Stimulated activated CD4-positive, alpha-beta T cell treated with anti-CD3 and anti-CD28 coated beads, Interleukin-1b, Interleukin-23, amount 100 ng/mL, for 1 hour (primary cell): ENCODE measurements at places on chromosomes 4 and X.
A peak's percentile ranks its signal among the peaks of the same experiment; 100 is the strongest.

DNA sequence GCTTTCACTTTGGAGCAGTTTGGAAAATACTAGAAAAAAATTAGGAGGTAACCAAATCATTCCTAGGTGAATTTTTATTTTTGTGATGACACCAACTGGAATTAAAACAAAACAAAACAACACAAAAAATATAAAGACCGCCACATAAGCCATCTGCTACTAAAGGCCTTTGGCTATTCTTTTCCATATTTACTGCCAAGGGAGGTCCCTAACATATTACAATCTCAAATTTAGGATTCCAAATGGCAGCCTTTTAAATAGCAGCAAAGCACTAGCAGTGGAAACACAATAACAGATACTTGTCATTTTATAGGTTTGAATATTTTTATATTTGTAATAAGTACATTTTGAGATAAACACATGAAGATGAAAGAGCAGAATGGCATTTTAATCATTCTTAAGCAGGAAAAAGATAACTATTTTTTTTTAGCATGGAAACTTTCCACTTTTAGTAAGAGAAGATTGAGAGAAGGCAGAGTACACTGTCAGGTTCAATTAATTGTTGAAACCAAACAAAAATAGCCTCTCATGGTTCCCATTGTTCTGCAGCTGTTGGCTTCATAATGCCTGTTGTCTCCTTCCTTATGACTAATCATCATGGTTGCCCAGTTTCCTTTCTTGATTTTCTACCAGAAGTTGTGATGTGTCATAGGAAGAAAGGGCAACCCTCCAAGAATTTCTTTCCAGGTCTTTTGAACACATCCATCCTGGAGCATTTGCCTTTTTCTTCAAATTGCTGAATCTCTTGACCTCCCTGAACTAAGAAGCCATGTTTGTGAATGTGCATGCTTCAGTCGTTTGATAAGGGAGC, 219.0 kb upstream of the EMCN start:
- DNase-seq = no peak

- DNase-seq = no peak
Observed at GRCh38 chr4:69054578-69055200, 41.6 kb upstream of the UGT2B7 start.

DNA sequence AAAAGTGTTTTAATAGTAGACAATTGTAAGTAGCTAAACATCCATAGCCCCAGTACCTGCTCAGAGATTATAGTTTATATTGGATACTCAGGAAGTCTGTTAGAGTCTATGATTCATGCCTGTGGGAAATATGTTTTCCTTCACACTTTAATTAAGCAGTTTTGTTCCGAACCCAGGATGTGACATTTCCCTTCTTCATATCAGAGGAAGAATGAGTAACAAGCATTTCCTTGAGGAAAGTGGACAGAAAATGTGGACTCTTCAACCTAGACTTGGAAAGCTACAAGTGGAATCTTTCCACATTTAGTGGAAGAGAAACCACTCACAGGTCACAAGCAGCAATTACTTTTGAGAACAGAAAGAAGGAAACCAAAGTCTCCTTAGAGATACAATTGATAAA, 419.4 kb downstream of the C4orf33 start:
- DNase-seq = no peak

- DNase-seq = no peak
Observed at GRCh38 chr4:1126506-1126905, 13.1 kb upstream of the RNF212 start.

DNA sequence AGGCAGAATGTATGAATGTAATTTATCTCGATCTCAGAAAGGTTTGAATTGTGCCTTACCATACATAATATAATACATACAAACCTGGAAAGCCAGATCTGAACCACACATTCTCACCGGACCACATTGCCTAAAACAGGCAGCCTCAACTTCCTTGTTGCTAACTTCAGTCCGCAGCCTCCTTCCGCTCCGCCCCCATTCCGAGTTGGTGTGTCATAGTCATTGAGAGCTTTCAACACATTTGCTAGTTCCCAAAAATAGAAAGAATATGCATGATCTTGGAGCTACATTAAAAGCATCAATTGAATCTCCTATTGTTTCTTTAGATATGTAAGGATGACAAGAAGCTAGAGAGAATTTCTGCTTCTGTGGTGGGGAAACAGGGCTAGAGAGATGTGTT, 127.2 kb downstream of the ARHGEF9 start:
- DNase-seq = no peak

- DNase-seq = peak; percentile 5
Observed at GRCh38 chrX:120365320-120365719, 3.4 kb downstream of the ATP1B4 start.

GRCh38 chr4:35500812-35501211, 743.5 kb downstream of the ARAP2 start:
- DNase-seq = no peak

DNA sequence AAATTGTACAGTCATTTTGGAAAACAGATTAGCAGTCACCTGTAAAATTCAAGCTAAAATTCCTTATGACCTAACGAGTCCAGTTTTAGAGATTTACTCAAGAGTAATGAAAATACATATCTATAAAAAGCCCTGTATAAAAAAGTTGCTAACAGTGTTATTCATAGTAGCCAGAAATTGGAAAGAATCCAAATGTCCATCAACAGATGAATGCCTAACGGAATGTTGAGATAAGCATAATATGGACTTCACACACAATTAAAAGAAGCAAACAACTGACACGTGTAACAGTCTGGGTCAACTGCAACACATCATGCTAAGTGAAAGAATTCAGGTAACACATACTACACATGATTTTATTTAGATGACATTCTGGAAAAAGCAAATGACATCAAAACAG, 584.8 kb upstream of the AGA start:
- DNase-seq = no peak

DNA sequence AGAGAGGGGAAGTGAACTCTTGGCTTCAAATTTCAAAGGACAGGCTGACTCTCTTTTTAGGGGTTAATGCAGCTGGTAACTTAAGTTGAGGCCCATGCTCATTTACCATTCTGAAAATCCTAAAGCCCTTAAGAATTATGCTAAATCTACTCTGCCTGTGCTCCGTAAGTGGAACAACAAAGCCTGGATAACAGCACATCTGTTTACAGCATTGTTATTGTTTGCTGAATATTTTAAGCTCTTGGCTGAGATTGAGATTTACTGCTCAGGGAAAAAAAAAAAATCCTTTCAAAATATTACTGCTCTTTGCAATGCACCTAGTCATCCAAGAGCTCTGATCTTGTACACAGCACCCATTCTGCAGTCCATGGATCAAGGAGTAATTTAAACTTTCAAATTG, 17.7 kb downstream of the PPP3CA start:
- no peak for DNase-seq

GRCh38 chr4:146342600-146343192, 128.4 kb downstream of the REELD1 start:
- no peak for DNase-seq

DNA sequence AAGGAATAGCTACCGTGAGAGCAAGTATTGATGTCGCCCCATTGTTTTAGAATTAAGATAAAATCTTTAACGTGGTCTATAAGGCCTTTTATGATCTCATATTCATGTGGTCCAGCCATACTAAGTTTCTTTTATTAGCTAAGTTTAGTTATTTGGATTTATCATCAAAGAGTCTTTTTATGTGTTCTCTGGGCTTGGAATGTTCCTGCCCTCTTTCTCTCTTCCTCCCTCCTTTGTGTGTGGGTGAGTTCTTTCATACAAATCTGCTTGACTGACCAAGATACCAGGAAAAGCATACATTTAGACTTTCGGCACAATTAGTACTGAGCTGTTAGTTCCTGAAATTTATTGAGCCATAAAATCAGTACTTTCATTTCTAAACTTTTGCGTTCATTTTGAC, 11.3 kb downstream of the TDO2 start:
- DNase-seq = no peak

DNA sequence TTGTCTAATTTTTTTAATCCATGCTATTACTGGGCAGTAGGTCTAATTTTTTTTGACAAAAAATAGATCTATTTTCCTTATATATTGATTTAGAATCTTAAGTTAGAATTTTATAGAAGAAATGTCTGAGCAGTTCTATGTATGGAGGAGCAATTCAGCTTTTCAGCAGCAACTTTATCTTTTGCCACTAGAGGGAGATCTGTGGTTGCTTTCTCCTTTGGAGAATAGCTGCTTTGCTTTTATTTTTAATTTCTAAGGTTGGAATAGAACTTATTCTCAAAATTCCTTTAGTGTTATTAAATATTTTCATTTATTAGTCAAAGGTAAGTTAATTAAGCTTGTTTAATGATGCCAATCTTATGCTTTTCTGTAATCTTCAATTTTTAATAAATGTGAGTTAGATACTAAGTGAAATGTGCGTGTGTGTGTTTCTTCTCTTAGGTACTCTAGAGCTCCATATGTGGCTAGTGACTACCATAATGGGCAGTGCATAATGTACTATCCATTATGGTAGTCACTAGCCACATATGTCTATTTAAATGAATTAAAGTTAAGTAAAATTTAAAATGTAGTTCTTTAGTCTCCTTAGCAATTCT, 29.3 kb downstream of the FAM199X start:
- DNase-seq = no peak

- DNase-seq = no peak
Observed at GRCh38 chrX:112048707-112049106, 33.9 kb downstream of the TRPC5 start.

GRCh38 chr4:172786039-172786792, 382.4 kb upstream of the GALNT7 start:
- no peak for DNase-seq

GRCh38 chr4:108320061-108320460, 151.3 kb upstream of the LEF1 start:
- DNase-seq = no peak

DNA sequence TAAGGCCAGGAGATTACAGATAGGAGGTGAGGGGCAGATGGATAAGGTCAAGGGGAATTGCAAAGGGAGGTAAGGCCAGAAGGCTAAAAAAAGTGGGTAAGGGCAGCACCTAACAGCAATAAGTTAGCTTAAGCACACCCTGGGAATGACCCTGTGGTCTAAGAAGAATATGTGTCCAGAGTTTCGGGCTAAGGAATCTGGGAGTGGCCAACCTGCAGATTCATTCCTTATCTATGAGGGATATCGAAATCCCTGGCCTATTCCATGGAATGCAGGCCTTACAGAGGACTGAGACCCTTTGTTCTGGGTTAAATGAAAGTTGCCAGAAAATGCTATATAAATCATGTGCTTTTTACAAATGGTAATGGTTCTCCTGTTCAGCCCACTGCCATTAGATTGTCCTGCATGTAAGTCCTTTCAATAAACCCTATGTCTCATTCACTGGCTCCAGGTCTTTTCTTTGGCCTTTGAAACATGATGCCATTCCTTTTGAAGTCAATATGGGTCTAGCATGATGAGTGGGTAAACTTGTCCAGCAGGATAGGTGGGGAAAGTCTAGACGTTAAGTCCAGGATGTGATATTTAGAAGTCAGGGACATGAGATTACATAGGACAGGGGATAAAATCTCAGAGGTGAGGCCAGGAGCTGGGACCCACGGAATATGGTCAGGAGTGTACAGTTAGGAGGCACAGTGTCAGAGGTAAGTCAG, 226.2 kb downstream of the TACR3 start:
- no peak for DNase-seq

- DNase-seq = no peak
Observed at GRCh38 chr4:81343046-81343445, 128.0 kb upstream of the PRKG2 start.
